ENCODE measurements at places on chromosomes 6 and 20.

DNA sequence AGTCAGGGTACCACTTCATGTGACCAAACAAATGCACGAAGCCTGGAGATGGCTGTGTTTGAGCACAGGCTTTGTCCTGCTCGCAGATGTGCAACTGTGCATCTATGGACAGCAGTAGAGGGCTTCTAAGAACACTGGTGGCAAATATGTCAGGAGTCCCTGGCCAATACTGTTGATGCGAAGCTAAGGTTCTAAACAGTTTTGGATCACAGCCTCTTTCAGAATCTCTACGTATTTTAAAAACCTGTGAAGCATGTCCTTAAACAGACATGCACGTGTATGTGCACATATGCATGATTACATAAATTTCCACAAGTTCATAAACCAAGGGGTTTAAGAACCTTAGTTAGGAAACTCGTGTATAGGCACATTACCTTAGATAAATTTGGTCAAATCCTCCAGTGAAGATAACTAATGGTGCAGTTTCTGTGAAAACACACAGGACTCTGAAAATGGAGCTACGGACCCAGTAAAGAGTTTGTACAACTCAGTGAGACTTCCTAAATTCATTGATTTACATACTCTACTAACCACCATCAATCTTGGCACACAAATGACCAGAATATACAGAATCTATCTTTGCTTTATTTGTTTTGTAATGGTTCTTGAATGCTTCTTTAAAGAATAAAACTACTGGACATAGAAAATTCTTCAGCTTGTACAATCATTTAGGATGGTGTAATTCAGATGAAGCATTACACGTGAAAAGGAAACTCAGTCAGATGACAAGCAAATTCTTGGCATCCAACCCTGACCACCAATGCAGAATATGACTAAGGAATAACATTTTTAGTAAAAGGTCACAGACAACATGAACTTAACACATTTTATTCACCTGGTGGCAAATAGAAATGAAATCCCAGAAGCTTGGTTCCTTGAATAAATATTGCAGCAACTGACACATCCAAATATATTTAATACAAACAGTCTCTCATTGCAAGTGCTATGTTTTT is 27.4 kb downstream of the KCNQ5 start:
- no peak for DNase-seq

GRCh38 chr6:116355796-116356195 is 15.0 kb upstream of the DSE start:
- DNase-seq: no peak

GRCh38 chr6:132107896-132108295 is 156.7 kb upstream of the CCN2 start:
- no peak for DNase-seq

DNA sequence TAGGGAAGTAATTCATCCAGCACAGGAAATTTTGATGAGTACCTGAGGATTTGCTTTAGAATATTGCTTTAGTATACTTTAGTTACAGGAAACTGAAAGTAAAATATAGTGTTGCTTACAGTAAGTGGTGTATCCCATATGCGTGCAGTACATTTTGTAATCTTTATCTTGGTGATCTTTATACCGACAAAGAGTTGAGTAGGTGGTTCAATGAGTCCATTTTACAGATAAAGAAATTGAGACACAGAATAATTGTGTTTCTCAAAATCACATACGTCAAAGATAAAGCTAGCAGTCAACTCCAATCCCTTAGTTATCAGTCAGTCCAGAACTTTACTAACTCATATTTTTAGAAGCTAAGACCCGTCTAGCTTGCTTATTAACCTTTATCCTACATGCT is 65.8 kb upstream of the E2F3 start:
- no peak for DNase-seq
